Tibial nerve (tissue), 4 donors: ENCODE measurements at places on chromosomes 12 and 14. TPM values are rescaled to one million over a fixed set of nuclear protein-coding genes. Genes with fewer than 3 reads are reported as not detected.

Gene ACOT6
- not detected for total RNA-seq

DNA sequence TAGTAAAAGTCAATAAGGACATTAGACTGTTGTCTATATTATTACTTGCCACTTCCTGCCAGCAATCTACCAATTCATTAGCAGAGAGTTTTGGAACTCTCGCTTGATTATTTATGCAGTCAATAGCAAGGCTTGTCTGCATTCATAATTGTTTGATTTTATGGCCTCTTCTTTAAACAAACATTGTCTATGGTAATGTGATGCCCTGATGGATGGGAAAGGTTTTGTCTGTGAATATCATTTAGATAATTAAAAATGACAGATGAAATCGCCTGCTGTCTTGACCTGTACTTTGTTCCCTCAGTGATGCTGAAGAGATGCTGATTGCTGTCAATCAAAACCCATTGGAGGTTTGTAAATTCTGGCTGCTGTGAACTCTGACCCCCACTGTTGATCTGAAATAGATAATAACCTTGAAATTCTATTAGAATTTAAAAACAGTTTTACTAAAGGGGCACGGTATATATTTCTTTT lies 455.3 kb downstream of the NPAS3 start:
- no peak for DNase-seq

- no peak for DNase-seq
Observed at GRCh38 chr14:65287264-65288131, 125.0 kb upstream of the FUT8 start.

DNA sequence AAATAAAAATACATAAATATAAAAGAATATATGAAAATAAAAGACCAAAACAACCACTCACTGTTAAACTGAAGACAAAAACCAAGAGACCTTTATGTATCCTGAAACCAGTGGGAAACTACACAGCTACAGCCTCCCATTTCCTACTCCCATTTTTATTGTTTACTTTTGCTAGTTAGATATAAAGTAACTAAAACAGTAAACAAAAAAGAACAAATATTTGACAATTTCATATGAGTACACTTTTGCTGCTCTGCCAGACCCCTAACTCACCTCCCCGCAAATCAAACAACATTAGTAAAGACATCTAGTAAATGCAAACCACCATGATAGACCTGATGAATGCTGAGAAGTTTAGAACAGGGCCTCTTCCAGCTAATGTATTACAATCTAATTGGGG lies 97.1 kb downstream of the BCL2L14 start:
- DNase-seq: no peak
